ENCODE measurements at places on chromosomes 5 and 9. TPM values are rescaled to one million over a fixed set of nuclear protein-coding genes. Genes with fewer than 3 reads are reported as not detected.

- no peak for DNase-seq
Observed at GRCh38 chr9:78544230-78544629, 247.3 kb downstream of the PSAT1 start.

Gene IFNA21
- polyA plus RNA-seq = not detected

DNA sequence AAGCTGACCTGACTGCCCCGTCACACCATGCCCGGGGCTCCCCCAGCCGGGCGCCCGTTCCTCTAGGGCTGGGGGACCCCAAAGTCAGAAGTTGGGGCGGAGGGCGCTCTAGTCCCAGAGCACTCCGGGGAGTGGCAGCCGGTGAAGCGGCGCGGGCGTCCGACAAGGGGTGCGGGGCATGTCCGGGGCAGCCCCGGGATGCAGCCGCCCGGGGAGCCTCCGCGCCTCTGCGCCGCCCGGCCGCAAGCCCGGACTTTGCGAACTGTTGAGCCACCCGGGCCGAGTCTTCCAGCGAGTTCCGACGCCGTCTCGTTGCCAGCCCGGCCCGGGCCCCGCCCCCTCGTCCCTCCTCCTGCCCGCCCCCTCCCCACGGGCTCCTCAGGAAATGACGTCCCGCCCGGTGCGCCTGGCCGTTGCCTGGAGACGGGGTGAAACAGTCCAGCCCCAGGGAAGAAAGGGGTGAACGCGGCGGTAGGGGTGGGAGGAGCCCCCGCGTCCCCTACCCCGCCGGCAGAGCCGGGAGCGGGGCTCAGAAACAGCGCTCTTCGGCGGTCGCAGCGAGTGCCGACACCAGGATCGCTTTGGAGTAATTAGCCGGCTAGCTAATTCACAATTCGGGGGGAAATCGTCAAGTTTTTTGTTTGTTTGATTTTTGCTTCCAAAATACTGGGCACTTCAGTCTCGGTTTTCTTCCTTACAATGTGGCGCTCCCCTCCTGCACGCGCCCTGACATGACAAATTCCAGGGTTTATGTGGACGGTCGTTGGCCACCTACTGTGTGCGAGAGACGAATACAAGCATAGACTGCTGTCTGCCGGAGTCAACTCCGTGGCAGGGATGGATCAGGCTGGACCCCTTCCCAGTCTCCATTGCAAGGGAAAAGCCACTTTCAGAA, at the start of gene WHRN:
Gene WHRN, minus strand, starts transcription at position 287 of the 895 bp plus-strand sequence. CDS start 672 bp downstream, outside the sequence.
- peak; percentile 86 for DNase-seq

GRCh38 chr5:79119486-79119885, 7.9 kb downstream of the BHMT start:
- no peak for DNase-seq

Gene KIAA0825
- 5.0 TPM for polyA plus RNA-seq

GRCh38 chr5:52738095-52738506, 49.6 kb upstream of the ITGA1 start:
- DNase-seq = no peak

- DNase-seq = no peak
Observed at GRCh38 chr5:116740771-116741170, 166.1 kb upstream of the SEMA6A start.

Gene FOXD4L4
- polyA plus RNA-seq = not detected

GRCh38 chr5:76351176-76351575, 51.9 kb upstream of the IQGAP2 start:
- no peak for DNase-seq

GRCh38 chr9:123716339-123716945, 213.5 kb downstream of the DENND1A start:
- DNase-seq = no peak

GRCh38 chr5:1511651-1512540, 11.9 kb downstream of the LPCAT1 start:
- DNase-seq = no peak

Gene TICAM2
- polyA plus RNA-seq = 5.3 TPM

Gene CAVIN4
- polyA plus RNA-seq = 3.2 TPM

Gene TRPM3
- polyA plus RNA-seq = 12.9 TPM

Gene UBAC1
- 28.1 TPM for polyA plus RNA-seq

DNA sequence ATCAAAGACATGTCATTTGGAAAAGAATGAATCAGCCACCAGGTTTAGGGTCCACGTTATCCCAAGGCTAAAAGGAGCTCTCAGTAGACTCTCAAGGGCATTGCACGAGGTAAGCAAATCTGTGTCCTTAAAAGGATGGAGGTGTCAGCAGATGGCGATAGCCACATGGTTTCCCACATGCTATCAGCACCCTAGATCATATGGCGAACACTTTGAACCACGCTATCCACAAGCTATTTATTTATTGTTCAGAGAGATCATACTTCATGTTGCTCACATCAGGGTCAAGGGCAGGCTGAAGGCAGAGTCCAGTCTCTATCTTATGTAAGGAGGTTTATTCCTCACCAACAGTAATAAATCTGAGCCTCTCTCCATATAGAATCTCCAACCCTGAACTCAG, 43.7 kb downstream of the CDH6 start:
- no peak for DNase-seq

DNA sequence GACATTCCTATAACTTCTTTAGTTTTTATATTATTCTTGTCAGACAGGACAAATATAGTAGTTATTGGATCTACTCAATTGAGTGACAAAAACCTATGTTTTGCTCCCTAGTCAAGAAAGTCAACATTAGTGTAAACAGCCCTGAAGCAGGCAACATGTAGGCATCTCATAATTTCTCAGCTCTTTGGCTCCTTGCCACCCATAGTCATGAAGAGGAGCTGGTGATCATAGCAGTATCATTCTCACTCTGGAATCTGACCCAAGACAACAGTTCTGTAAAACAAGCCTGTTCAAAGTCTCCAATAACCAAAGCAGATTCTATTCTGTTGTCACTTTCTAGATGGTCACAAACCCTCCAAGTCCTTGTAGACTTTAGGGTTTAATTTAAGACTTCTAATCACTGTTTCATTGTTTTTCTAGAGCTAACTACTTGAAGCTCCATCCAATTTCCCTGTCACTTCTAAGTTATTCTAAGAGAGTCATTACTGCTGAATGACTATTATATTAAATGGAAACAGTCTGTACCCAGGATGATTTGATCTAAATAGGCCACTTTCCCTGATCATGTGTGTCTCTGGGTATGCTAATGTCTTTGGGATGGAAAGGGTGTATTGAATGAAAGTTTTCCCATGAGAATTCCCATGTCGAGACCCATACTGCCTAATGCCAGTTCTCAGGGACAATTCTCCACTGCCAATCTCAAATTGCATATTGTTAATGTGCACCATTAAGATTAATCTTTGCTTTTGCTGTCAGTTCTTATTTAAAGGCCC, 533.3 kb downstream of the ACTL7B start:
- no peak for DNase-seq

Gene PPP3R2
- 0.04 TPM for polyA plus RNA-seq

DNA sequence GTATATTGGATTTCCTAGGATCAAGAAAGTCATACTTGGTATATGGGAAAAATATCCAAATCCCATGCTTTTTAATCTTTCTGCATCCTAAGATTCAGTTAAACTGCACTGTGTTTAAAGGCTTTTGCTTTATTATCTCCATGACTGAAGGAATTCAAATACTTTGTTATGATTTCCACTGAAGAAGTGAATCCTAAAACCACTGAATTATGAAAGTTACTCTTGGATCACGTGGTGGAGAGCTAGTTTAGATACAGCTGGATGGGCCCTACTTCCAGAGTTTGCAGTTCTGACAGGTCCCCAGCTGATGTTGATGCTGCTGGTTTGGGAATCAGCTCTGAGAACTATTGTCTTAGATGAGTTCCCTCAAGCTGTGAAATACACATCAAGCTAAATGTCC, 5.0 kb downstream of the DAB2 start:
- DNase-seq = no peak

Gene TAF11L7
- polyA plus RNA-seq = not detected

DNA sequence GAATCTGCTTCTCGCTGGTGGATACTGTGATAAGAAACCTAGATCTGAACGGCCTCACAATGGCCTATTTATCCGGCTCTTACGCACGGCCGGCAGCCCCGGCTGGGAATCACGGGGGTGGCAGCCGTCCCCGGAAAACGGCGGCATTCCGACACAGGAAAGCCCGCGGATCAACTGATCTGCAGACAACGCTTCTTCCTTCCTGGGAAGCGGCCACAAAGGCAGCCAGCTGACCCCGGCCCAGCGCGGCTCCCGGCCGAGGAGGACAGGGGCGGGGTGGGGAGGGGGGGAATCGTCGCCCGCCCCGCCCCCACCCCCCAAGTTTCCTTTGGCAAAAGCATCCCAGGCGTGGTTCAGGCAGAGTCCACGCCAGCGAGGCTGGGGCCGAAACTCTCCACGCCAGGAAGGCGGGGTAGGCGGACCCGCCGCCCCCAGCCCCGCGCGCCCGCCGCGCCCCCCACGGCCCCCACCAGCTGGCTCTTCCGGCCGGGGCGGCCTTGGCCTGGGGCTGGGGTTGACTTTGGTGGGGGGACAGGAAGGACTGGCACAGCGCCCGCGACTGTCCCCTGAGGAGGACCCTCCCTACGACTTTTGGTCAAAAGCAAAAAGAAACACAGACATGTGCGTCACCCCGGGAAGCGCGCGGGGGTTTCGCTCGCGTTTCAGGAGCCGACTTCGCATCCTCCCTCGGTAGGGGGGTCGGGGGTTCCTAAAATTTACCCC, 247.7 kb upstream of the ANKRD55 start:
- DNase-seq = peak; percentile 44

Gene ASPN
- polyA plus RNA-seq = 16.8 TPM

Gene CLIC3
- polyA plus RNA-seq = 0.28 TPM

- DNase-seq = no peak
Observed at GRCh38 chr9:21385131-21385670, at the start of gene IFNA2. IFNA2 (minus strand) TSS chr9:21385398; CDS start chr9:21385329, 69 bp downstream.

DNA sequence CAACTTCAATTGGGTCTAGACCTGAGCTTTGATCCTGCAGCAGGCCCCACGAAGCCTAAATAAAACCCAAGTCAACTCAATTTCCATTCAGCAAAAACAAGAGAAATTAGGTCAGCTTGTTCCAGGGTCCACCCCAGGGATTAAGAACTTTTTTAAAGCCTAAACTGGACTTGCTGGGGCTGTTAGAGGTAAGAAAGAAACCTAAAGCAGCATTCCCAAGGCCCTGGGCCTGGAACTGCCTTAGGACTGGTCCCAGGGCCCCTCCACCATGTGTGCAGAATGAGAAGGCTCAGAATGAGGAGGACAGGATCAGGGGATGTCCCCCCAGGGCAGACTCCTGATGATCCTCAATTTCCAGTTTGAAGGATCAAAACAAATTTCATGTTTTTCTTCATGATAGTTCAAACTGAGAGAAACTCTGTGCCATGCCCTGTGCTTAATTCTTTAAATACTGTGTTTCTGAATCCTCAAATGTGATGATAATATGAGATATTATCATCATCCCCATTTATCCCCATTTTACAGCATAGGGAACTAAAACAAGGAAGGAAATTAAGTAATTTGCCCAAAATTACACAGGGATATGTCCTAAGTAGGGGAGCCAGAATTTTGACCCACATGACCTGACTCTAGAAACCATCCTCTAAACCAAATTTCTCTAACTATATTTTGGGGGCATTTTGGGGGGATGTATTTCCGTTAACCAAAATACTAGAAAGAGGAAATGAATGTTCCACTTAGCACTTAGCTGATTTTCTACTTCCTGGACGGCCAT, 64.5 kb downstream of the DENND1A start:
- DNase-seq = no peak

DNA sequence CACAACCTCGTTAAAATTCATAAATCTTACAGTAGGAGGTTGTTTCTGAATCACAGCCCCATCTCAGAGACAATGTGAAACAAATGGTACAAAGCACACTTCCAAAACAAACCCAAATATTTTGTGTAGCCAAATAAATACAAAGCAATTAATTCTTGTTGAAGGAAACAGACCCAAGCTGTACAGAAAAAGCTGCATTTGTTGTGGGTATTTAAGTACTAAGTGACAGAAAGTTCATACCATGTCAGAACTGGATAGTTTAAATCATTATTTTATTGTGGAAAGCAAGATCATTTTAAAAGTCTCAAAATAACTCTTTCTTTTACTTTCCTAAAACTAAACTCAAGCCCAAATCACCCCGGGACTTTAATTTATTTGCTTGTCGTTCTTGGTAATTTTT, 570.7 kb downstream of the ELAVL2 start:
- DNase-seq = no peak

- DNase-seq = no peak
Observed at GRCh38 chr9:16716601-16717000, 153.9 kb downstream of the BNC2 start.

Gene UCK1
- 38.7 TPM for polyA plus RNA-seq

DNA sequence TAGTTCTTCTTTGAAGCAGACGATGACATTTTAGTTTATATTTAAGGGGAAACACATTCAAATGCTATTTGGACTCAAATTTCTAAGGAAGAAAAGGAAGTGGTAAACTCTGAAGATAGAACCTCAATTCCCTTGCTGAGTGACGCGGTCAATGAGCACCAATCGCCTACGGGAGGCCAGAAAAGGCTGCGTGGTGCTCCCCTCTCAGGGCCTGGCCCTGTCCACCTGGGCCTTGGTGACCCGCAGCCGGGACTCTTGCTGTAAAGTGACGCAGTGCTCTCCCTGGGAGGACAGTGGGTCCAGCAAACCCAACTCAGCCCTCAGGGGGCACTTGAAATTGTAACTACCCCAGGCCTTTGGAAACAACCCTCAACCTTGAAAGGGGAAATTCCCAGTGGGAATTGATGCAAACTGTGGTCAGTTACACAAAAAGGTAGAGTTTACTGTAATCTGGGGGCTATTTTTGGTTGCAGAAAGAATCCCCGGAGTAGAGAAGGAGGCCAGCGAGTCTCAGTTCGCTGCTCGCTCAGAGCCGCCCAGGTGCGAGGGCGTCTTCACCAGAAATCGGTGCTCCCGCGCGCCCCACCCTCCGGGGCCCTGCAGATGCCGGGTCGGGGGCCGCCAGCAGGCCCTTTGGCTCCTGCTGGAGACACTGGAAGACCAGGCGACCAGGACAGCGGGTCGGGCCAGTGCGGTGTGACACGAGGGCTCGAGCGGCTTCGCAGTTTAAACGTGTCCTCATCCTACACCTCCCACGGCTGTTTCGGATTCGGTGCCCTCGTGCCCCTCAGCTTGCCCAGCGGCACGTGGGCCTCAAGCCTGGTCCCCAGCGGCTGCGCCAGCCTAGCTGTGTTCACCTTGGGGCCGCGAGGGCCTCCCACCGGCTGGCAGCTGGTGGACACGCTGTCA, 1.4 kb upstream of the ANKRD33B start:
- DNase-seq = no peak

- no peak for DNase-seq
Observed at GRCh38 chr5:75536147-75536546, 24.5 kb downstream of the POLK start.

DNA sequence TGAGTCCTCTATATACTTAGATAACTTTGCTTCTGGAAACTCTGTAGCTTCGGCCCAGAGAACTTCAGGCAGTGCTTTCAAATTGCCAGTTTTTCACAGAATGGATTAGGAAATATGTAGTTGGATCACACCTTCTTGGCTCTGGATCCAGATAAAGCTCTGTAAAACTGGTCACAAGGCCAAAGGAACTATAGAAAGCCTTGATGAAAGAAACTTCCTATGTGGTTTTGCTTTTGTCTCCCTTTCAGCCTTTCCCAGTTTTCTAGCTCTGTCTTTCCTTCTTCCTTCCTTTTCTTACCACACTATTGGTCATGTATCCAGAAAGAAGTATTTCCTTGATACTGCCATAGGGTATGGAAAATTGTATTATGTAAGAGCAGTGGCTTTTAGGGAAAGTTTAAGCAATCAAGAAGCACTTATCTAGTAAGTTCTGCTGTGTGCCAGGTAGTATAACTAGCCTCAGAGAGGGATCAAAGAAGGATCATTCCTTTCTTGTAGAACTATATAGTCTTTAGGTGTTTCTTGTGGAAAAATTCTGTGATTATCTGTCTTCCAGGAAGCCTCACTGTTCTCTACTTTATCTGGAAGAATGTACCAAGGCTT, 6.3 kb downstream of the GPR21 start:
- DNase-seq = no peak

- no peak for DNase-seq
Observed at GRCh38 chr9:123348317-123348992, 7.5 kb upstream of the CRB2 start.

Measured in right renal pelvis (tissue), 4 donors.